ENCODE measurements at places on chromosomes 3 and 15.

DNA sequence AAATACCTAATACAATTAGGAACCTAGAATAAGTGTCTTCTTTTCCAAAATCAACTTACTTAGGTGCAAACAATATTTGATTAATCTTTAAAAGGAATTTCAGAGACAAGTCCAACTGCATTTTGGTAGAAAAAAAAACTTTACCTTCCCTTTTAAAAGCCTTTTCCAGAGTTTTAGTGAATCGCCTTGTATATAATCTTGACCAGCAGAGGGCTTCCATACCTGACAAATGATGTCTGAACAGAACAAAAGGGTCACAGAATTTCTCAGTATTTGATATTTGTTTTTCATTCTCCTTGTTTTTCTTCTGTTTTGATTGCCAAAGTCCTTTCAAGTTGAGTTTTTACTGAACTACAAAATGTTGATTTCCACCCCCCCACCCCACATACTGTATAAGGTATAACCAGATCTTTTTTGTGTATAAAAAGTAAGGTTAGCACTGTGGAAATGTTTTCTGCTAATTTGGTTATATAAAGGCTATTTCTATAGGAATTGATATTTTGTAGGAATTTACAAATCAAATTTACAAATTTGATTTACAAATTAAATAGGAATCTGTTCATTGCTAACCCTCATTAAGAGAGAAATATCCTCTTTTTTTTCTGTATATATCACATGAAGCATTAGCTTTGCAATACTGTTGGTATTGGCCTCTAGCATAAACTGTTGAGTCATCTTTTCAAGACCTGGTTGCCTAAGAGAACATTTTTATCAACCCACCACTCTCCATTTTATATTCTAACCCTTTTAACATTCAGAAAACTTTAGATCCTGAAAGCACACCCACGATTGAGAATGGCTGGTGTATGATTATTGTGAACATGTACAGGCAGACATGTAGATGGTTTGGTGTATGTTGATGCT is 464.1 kb upstream of the RARB start:
- DNase-seq, result no peak

DNA sequence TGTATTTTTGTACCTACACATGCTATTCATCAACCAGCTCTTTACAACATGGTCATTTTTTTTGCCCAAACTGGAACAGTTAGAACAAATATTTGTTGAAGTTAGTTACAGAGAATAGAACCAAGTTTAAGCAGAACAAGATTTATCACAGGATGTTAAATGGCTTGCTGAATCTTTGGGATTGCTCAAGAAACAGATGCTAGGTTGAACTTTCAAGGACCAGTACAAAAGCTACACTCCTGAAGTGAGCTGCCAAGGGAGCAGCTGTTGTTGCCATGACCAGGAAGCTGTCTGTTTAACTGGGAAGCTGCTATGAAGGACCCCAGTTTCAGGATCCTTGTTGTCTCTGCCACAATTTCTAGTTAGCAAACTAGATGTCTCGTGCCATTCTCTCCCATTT is 53.7 kb downstream of the ZIC1 start:
- DNase-seq, result no peak

- no peak for DNase-seq
These were observed 19.8 kb upstream of the P2RY12 start for GRCh38 chr3:151404316-151404715.

DNA sequence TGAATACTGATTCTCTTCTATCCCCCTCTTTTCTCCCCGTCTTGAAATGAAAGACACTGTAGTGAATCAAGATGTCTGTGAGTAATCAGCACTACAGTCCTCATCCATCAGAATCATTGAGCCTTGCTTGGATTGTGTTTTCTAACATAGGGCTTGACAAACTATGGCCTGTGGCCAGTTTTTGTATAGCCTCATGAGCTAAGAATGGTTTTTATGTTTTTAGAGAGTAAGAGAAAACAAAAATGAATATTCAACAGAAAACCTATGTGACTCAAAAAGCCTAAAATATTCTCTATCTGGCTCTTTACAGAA is 55.2 kb downstream of the PPM1L start:
- DNase-seq, result no peak

DNA sequence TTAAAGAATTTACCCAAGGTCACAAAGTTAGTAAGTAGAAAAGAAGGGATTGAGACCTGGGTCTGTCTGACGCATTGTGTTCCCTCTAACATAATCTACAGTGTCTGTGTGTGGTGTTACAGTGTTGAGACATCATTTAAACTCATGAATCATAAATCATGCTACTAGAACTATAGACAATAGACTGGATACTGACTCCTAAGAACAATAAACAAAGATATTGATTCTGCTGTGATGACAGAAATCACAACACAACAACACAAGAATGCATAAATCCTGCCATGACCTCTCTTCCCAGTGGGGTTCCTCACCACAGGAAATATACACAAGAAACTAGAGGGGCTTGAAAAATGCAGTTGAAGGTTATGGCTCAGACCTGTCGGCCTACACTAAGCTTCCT is 44.3 kb downstream of the TRIM69 start:
- no peak for DNase-seq

DNA sequence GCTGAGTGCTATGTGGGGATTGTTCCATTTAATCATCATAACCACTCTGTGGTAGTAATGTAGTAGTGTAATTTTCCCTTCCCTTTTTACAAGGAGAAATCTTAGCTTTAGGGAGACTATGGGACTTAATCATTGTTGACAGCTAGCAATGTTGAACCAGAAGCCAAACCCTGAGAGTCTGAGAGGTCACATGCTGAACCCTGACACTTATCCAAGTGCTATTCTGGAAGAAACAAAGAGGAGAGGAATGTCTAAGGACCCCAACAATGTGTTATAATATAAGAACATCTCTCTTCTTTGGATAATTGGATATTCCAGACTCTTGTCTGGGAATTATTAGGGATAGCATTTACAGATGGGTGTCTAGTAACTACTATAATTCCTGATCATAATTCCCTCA is 58.4 kb downstream of the GAP43 start:
- no peak for DNase-seq

- no peak for DNase-seq
These were observed 24.2 kb downstream of the DENND4A start for GRCh38 chr15:65767895-65768294.

DNA sequence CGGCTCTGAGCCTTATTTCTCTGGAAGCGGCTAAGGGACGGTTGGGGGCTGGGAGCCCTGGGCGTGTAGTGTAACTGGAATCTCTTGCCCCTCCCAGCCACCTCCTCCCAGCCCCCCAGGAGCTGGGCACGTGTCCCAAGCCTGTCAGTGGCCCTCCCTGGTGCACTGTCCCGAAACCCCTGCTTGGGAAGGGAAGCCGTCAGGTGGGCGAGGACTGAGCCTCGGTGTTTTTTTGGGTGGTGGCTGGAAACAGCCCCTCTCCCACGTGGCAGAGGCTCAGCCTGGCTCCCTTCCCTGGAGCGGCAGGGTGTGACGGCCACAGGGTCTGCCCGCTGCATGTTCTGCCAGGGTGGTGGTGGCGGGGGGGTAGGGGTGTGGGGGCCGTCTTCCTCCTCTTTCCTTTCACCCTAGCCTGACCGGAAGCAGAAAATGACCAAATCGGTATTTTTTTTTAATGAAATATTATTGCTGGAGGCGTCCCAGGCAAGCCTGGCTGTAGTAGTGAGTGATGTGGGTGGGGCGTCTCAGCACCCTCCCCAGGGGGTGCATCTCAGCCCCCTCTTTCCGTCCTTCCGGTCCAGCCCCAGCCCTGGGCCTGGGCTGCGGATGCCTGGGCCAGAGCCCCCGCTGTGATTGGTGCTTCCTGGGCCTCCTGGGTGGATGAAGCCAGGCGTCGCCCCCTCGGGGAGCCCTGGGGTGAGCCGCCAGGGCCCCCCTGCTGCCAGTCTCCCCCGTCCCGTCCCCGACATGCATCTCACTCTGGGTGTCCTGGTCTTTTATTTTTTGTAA is 58.8 kb upstream of the GOLGA8A start:
- DNase-seq, result no peak

DNA sequence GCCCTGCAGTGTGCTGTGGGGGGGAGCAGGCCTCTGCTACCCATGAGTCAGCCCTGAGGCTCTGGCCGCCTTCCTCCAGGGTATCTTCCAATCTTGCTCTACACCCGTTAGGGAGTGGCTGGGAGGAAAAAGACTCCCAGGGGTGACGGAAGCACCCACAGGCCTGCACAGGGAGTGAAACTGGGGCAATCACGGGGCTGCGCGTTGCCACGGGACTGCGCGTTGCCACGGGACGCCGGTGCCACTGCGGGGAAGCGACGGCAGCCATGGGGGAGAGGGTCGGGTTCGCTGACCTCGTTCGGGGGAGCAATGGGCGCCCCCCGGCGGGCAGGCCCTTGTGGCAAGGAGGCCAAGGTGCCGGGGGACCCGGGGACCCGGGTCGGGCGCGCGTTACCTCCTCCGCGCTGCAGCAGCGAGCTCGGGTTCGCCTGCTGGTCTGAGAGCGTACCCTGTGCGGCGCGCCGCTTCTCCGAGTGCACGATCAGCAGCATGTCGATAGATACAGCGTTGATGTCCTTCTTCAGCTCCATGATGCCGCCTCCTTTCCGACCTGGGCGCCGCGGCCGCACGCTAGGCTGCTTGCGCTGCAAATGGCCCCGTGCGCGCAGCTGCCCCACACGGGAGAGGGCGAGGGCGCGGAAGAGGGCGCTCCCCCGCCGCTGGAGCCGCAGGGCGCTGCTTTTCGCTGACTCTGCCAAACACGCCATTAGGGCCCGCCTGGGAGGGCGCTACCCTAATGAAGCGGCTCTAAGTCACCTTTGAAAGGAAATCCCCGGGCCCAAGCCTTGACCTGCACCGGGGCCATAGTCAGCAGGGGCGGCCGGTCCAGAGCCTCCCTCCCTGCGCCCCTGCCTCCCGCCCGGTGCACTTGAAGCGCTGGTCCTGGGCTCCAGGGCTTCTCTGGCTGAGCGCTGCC is at the start of gene KY:
KY (minus strand) TSS at position 592 of the 916 bp plus-strand sequence; CDS start at position 530, 62 bp downstream.
- no peak for DNase-seq

DNA sequence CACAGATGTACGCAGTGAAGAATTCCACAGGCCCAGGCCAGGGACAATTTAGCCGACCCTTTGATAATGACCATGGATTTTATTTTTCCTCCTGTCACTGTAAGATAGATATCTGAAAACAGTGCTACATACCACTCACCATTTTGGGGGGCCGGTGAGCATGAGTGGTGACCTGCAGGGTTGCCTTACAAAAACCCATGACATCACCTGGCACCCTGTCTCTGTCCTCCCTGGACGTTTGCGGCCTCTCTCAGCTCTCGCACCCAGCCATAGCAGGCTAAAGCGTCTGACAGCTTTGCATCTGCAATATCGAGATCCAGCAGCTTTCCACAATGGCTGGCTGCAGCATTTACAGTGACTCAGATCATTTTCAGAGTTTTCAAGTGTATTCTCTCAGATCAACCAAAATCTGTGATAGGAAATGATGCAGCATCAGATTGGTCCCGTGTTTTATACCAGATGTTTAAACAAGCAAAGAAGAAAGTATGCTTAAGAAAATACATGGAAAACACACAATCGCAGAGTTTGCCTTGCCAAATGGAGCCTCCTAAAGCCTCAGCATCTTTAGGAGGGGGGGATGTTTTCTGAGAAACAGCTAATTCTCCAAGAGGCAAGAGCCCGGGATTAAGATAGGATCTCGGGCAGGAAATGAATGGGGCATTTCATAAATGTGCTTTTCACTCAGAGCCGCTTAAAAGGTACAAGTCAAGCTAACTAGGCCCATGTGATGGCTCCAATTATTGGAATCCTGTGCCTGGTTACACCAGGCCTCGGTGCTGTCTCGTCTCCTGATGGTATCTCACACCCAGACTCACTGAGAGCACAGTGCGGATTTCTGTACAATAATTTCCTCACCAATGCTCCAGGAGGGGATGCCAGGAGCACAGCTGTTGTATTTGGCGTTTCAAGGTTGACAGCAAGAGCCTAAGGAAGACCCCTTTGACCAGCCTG is 257.3 kb downstream of the XXYLT1 start:
- no peak for DNase-seq

DNA sequence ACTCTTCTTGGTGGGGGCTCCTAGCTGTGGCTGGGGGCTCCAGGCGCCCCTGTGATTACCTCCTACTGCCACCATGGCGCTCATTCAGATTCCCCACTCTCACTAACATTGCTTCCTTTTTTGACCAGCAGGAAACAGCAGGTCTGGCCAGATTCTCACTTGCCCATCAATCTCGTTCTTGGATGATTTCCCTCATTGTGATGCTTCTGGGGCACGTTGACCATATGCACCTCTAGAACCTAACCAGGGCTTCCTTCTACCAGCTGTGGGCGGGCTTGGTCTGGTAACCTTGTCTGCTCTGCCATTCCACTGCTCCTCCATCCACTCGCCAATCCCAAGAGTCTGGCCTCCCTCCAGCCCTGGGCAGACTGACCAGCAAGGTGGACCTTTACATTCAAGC is 35.9 kb upstream of the PTPN23 start:
- DNase-seq, result no peak

GRCh38 chr3:45950686-45951600 is 7.7 kb downstream of the CXCR6 start:
- DNase-seq, result peak; percentile 25

DNA sequence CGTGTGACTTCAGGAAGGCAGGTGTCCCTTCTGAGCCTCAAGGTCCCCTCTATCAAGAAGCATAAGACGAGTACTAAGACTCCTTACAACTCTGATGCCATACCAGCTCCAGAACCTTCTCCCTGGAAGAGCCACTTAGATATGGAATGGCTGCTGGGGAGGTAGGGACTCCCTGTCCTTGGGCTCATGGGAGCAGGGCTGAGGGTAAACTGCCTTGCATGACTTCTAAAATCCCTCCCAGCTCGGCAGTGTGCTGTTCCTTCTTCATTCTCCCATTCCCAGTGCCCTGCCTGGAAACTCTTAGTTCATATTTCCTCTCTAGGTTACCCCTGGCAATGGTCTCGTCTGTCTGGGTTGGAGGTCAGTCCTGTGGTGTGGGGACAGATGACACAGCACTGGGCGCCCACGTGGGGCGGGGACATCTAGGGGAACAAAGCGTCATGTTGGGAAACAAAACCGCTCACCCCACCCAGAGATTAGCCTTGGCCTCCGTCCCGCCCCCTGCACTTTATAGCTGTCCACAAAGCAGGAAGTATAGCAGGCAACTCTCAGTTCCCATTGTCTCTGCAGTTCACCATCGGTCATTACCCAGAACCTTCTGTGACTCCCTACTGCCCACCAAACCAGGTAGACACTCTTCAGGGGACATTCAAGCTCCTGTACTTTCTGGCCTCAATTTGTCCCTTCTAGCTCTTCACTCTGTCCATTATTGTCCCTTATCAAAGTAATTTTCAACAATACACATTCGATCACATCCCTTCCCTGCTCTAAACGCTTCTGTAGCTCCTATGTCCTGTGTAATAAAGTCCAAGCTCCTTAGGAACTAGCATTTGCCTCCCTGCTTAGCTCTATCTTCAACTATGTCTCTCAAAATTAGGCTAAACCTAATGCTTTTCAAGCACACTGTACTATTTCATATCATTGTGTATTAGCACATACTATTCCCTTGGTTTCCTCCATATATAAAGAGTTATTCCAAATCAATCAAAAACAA is 73.8 kb downstream of the IQSEC1 start:
- no peak for DNase-seq

DNA sequence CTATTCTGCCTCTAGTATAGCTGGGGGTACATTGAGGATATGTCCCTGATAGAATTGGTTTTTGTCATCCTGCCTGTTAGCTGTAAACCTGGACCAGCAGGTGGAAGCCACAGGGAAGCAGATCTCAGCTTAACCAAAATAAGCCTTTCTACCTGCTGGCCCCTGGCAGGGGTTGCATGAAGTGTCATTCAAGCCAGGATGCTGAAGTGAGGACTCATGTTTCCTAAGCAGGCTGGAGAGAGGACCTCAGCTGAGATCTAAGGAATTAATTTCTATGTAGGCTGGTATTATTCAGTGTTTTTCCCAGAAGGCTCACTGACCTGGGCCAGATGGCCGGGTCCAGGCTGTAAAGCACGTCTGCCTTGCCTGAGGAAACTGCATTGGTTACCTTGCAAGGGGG is 128.9 kb downstream of the MEGF11 start:
- DNase-seq, result no peak

Measured in stimulated activated CD4-positive, alpha-beta T cell treated with anti-CD3 and anti-CD28 coated beads, Interleukin-4, amount 100 ng/mL, for 4 hours (primary cell).